ENCODE measurements at places on chromosomes 13 and 19. TPM values are rescaled to one million over a fixed set of nuclear protein-coding genes. Genes with fewer than 3 reads are reported as not detected.

Gene C19orf85
- total RNA-seq, result not detected

Gene TNFSF9
- total RNA-seq, result 27.9 TPM

Gene C3
- 3.4 TPM for total RNA-seq

Gene CEACAM20
- total RNA-seq, result not detected

Gene ZNF283
- 7.1 TPM for total RNA-seq

Gene NMRK2
- total RNA-seq, result not detected

Gene IQCN
- total RNA-seq, result 0.04 TPM

Gene IZUMO4
- 2.0 TPM for total RNA-seq

Gene TNNT1
- 199 TPM for total RNA-seq

Gene PSPC1
- 40.0 TPM for total RNA-seq

Gene ZNF813
- total RNA-seq, result 3.4 TPM

Gene FCER2
- not detected for total RNA-seq

Gene KLHL1
- total RNA-seq, result not detected

Gene C19orf33
- total RNA-seq, result 634 TPM

Gene TMIGD2
- not detected for total RNA-seq

Gene ZNF230
- 2.3 TPM for total RNA-seq

Gene ZNF486
- 9.6 TPM for total RNA-seq

Gene HPN
- not detected for total RNA-seq

Gene ZNF845
- total RNA-seq, result 6.7 TPM

Gene ZNF112
- total RNA-seq, result 3.3 TPM

Gene GPR183
- not detected for total RNA-seq

Gene MIPEP
- 23.7 TPM for total RNA-seq

Gene ARL11
- 0.53 TPM for total RNA-seq

Gene KCNRG
- 0.49 TPM for total RNA-seq

Gene ZNF792
- 3.2 TPM for total RNA-seq

Gene KLK8
- total RNA-seq, result 88.9 TPM

Gene LGALS14
- total RNA-seq, result not detected

Gene THSD8
- 9.3 TPM for total RNA-seq

Gene CYP2F1
- total RNA-seq, result not detected
